ENCODE measurements at places on chromosomes 13 and 19.

DNA sequence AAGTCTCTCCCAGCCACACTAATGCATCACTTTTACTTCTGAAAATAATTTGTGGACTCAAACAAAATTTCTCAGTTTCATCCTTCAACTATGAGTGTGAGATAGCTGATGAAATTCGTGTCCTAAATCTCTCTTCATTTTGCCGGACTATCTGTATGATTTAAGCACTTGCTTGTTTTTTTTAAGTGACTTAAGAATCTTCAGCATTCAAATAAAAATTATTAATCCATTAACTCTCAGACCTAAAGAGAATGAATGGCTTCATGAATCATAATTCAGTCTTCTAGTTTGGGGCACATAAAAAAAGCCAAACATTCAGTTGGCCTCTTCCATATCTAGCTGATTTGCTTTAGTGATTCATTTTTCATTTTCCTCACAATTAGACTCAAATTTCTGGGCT, 579.5 kb downstream of the DCT start:
- DNase-seq: no peak

DNA sequence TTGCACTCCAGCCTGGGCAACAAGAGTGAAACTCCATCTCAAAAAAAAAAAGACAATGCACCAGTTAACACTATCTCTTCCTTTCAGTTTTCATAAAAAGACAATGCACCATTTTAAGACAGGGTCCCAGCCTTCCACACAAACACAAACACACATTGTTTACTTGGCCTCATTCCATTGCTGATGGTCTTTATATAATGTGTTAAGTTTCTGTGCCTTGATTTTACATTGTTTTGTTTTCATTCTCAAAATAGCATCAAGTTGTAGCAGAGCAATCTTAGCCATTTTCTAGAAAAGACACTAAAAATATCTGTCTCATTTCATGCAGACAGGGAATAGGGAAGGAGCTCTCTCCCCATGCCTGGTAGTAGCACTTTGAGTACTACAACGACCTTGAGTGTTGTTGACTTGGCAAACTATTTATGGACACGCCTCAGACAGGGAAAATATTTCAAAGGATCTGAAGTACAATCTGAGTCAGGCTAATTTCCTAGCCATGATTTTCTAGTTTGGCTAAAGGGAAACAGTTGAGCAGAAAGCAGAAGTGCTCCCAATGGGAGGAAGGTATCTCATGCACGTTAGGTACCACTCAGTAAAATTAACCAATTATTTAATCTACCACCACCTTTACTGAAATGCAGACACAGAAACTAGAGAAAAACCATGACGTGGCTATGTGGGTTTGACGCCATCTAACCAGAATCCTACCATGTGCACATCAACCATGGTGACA, 120.6 kb downstream of the ABCC4 start:
- no peak for DNase-seq

DNA sequence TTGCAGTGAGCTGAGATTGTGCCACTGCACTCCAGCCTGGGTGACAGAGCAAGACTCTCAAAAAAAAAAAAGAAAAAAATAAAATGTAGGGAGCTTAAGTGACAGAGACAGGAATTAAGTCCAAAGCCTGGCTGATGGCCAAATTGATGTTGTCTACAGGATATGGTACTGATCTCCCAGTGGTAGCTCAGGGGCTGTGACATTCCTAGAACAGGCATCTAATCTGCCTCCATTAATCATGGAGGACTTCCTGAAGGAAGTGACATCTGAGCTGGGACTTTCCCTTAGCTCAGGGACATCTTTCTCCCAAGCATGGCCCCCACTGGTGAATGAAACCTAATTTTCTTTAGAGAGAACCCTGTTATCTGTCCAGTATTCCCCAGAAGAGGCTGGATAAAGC, 11.4 kb upstream of the EDDM13 start:
- DNase-seq: no peak

- no peak for DNase-seq
These were observed 1064.4 kb downstream of the UQCRFS1 start for GRCh38 chr19:28148554-28148953.

- DNase-seq: no peak
These were observed 6.7 kb downstream of the CXCL17 start for GRCh38 chr19:42436006-42436405.

DNA sequence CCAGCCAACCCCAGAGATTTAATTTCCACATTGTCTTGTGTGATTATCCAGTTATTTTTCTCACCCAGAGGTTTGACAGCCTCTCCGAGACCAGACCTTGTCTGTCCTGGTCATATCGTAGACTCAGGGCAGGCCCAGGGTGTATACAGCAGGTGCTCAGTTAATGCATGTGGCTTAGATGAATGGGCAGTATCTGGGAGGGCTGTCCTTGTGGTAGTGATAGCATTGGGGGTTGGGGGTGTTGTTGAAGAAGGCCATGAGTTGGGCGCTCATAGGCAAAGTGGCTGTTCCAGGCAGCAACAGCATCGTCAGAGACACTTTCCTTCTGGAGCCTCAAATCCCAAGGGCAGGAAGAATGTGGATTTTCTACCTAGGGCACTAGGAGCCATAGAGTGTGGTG, 16.9 kb downstream of the MAST3 start:
- no peak for DNase-seq

DNA sequence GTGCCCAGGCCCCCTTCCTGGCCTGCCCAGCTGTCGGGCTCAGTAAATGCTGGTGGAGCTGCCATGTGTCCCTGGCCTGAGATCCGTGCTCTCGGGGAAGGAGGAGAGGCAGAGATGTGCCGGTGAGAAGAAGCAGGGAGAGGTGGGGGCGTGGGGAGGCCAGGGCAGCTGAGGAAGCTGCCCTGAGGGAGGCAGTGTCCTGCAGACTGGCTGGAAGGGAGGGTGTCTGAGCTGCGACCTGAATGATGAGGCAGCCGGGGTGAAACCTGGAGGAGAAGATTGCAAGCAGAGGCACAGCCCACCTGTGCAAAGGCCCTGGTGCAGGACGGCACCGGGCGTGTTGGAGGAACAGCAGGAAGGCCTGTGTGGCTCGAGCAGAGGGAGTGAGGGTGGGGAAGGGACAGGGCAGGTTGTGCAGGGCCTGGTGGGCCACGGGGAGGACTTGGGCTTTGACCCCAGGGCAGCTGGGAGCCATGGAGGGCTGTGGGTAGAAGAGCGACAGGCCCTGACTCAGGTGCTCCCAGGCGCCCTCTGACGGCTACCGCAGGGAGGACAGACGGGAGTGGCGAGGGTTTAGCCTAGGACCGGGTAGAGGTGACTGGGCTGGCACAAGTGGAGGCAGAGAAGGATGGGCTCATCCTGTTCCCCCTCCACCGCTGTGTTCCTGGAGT, 14.0 kb upstream of the CELF5 start:
- peak; percentile 23 for DNase-seq

GRCh38 chr19:19964416-19964815, 63.7 kb downstream of the ZNF93 start:
- no peak for DNase-seq

GRCh38 chr13:99275093-99275469, 16.9 kb upstream of the GPR18 start:
- no peak for DNase-seq

- no peak for DNase-seq
These were observed 954 bp upstream of the RASIP1 start for GRCh38 chr19:48741129-48741999.

- DNase-seq: no peak
These were observed 57.4 kb downstream of the ESD start for GRCh38 chr13:46739447-46740098.

DNA sequence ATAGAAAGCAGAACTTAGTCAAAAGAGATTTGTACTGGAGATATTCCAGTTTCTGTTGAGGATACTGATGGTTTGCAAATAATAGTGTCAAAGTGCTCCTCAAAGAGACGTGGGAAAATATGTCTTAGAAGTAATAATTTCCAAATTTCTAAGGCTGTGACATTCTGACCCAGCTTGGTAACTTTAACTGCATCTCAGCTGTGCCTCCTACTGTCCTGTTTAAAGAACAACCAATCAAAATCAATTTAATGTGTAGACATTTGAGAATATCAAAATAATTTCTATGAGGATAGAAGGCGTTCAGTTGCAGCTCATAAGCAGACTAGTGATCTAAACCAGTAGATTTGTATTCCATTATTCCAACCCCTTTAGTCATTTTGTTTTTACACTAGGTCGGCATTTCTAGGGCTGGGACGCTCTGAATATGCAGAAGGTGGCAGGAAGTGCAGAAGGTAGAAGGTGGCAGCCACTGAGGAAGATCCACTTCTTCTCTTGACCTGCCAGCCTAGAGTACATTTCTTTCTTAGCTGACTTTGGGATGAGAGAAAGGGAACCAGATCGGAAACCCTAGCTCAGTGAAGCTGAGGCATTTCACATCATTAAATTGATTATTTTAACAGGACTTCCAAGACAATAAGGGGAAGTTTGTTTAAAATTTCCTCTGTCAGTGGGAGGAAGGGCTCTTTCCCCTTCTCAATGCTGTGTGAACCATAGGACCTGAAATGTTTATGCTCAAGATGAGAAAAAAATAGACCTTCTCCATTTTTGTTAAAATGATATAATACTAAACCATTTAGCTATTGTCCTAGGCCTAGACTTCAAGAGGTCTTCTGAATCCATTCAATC, 67.5 kb downstream of the COL4A1 start:
- DNase-seq: no peak

- no peak for DNase-seq
These were observed 5.1 kb downstream of the OR7A10 start for GRCh38 chr19:14843578-14843977.

DNA sequence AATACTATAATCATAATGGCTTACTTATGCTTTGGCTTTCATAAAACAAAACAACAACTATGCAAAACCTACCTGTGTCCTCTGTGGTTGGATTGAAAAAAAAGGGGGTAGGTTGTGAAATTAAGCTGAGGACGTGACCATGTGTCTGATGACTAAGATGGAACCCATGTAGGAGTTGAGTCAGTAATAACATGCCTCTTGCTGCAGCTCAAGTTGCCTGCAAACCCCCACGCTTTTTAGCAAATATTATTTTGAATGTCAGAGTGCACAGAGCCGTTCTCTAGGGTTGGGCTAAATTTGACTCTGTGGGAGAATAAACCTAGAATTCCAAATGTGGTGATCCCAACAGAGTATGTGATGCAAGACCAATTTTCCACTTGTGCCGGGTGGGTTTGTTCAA, 209.3 kb downstream of the KCNRG start:
- DNase-seq: no peak

- no peak for DNase-seq
These were observed 219.0 kb upstream of the SOX1 start for GRCh38 chr13:111847964-111848363.

- no peak for DNase-seq
These were observed 124.2 kb downstream of the LMO7 start for GRCh38 chr13:75760131-75761021.

GRCh38 chr13:42380420-42381164, 108.6 kb downstream of the AKAP11 start:
- DNase-seq: no peak

DNA sequence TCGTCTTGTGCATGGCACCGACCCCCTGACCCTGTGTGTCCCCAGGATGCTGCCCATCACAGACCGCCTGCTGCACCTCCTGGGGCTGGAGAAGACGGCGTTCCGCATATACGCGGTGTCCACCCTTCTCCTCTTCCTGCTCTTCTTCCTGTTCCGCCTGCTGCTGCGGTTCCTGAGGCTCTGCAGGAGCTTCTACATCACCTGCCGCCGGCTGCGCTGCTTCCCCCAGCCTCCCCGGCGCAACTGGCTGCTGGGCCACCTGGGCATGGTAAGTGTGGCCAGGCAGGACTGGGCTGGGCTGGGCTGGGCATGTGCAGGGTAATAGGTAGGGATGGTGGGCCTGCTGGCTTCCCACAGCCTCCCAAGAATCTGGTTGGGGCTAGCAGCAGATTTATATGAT, 17.0 kb downstream of the CYP4F22 start:
- no peak for DNase-seq

DNA sequence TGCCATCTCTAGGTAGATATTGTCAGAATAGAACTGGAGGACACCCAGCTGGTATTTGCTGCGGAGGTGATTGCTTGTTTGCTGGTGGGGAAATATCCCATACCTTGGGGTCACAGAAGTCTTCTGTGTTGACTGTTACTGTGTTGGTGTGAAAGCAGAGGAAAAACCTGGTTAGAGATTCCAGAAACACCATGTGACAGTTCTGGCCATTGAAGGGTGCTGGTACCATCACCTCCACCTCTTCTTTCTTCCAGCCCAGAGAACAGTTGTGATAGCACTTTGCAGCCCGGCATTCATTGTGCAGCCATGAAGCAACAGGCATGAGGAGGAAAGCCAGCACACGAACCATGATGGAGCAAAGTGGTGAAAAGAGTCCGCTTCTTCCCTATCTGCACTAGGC, 4.9 kb upstream of the LHFPL6 start:
- DNase-seq: no peak

GRCh38 chr13:45456196-45456972, 8.4 kb upstream of the COG3 start:
- no peak for DNase-seq

- DNase-seq: no peak
These were observed 895 bp downstream of the B3GNT8 start for GRCh38 chr19:41426116-41426841.

DNA sequence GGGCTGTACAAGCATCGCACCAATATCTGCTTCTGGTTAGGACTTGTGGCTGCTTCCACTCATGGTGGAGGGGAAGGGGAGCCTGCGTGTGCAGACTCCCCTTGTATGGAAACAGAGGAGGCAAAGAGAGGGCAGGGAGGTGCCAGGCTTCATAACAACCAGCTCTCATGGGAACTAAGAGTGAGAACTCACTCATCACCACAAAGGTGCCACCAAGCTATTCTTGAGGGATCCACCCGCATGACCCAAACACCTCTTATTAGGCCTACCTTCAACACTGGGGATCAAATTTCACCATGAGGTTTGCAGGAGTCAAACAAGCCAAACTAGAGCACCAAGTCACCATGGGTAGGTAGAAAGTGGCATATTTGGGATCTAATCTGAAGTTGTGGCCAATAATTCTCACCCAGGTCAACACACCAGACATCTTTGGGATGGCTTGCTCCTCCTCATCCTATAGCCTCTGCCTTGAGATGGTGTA, 46.4 kb downstream of the RUBCNL start:
- no peak for DNase-seq

DNA sequence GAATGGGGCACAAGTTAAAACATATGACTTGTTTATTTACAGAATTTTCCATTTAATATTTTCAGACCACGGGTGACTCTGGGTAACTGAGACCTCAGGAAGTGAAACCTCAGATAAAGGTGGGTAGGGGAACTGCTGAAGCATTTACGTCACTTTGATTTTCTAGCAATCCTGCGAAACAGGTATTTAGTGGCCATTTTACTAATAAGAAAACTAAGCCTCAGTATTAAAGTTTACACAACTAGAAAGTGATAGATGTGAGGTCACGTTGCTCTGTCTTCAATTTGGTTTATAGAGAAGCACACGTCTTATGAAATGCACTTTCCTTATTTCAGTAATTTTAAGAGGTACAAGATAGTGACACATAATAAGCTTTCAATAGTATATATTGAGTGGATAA, 402.8 kb downstream of the FGF9 start:
- no peak for DNase-seq

GRCh38 chr19:45577111-45577905, 7.3 kb downstream of the OPA3 start:
- DNase-seq: no peak

DNA sequence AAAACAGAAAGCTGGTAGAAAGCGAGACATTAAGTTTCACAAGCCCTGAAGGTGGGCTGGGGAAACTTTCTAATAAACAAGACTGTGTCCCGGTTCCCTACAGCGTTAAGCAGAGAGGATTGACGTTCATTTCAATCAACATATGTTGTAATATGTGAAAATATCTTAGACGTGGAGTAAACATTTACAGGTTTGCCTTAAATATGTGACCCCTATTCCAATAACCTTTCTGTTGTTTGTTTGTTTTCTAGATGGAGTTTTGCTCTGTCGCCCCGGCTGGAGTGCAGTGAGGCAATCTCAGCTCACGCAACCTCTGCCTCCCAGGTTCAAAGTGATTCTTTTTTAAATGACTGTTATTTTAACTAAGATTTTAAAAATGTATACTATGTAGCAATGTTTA, 526.2 kb downstream of the SUCLA2 start:
- no peak for DNase-seq
